B cell (primary cell): ENCODE measurements at places on chromosomes 16 and 17.

GRCh38 chr17:45666046-45666600 lies 118.0 kb upstream of the CRHR1 start:
- no peaks in the 10 kb centered on the region for H3K27me3 ChIP-seq
- no peaks in the 10 kb centered on the region for H3K36me3 ChIP-seq
- no peaks in the 10 kb centered on the region for H3K4me1 ChIP-seq
- no peak overlapping the region for H3K4me3 ChIP-seq
- no peak for DNase-seq

GRCh38 chr17:44608727-44609435 lies 47.4 kb upstream of the MEIOC start:
- peaks cover under 1% of the 10 kb centered on the region for H3K4me1 ChIP-seq
- H3K4me3 ChIP-seq = no peak overlapping the region
- H3K27ac ChIP-seq = no peak overlapping the region
- no peaks in the 10 kb centered on the region for H3K27me3 ChIP-seq
- DNase-seq = no peak

DNA sequence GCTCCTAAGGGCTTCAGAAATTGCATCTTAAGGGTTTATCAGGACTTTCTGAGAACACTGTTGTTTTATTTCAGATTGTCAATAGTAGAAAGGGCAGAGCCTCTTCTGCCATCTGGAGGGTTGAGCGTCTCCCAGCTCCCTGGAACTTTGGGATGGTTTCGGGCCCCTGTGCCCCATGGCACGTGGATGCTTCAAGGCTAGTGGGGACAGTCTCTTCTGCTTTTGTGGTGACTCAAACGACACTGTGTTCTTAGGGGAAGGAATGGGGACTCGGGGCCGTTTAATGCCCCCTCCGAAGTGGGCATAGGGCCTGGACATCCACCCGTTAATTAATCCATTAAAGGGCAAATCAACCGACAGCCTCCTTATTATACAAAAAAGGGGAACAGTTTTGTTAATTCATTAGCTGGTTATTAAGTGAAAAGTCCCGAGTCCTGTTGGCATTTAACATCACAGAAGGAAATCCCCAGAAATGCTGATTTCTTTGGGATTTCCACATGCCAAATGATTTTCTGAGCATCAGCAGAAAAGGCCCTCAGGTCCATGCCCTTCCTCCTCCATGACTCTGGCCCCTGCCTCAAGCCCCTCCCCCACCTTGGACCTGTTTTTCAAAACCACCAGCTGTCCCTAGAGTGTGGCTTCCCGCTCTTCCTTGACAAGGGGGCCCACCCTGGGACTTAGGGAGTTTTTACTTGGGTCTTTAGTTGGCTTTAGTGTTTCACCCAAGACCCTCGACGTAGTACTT lies 68.7 kb downstream of the ARSG start:
- H3K4me1 ChIP-seq = peaks cover 15% of the 10 kb centered on the region
- H3K4me3 ChIP-seq = no peak overlapping the region
- peaks cover 20% of the 10 kb centered on the region for H3K27me3 ChIP-seq
- no peak for DNase-seq

DNA sequence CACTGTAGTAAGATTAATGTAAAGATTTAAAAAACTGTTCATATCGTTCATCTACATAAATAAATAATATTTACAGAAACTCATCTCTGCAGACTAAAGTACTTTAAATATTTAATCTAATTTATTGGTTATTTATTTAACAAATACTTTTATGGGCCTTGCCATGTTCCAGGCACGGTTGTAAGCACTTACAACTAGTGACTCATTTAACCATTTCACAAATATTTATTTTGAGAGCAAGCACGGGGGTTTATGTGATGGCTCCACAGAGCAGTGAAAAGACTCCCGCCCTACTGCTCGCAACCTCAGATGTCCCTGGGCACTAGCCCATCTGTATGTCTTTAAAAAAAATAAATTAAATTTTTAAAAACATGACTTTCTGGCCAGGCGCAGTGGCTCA lies 575.9 kb downstream of the WWOX start:
- DNase-seq = no peak
- H3K4me1 ChIP-seq = no peaks in the 10 kb centered on the region
- H3K27ac ChIP-seq = no peak overlapping the region
- H3K4me3 ChIP-seq = no peak overlapping the region
- no peaks in the 10 kb centered on the region for H3K27me3 ChIP-seq

- H3K27ac ChIP-seq = no peak overlapping the region
- H3K4me1 ChIP-seq = no peaks in the 10 kb centered on the region
- peaks cover 3% of the 10 kb centered on the region for H3K36me3 ChIP-seq
- H3K27me3 ChIP-seq = no peaks in the 10 kb centered on the region
- DNase-seq = no peak
These were observed 11.6 kb downstream of the ATXN2L start for GRCh38 chr16:28834349-28834748.

GRCh38 chr16:31181102-31181830 lies 1.3 kb downstream of the FUS start:
- peaks cover 40% of the 10 kb centered on the region for H3K36me3 ChIP-seq
- H3K27ac ChIP-seq = peak overlapping the region; percentile 33
- H3K4me3 ChIP-seq = peak overlapping the region; percentile 84
- no peaks in the 10 kb centered on the region for H3K27me3 ChIP-seq

DNA sequence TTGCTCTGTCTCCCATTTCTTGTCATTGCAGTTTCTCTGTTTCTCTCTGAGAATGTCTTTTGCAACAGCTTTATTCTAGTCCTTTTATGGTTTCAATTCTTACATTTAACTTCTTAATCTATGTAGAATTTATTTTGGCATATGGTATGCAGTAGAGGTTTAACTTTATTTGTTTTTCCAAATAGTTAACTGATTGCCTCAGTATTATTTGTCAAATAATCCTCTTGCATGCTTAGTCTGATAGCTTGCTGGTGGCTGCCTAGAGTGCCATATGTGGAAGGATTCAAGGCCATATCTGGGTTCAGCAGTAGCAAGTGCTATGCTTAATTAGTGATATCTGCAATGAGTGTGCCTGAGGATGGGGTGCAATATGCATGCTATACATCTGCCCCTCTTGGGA lies 6.9 kb downstream of the SNTB2 start:
- DNase-seq = no peak
- no peaks in the 10 kb centered on the region for H3K27me3 ChIP-seq
- peaks cover 6% of the 10 kb centered on the region for H3K4me1 ChIP-seq
- H3K36me3 ChIP-seq = no peaks in the 10 kb centered on the region
